IMR-90 (cell line): ENCODE measurements at places on chromosomes 4 and X. TPM values are rescaled to one million over a fixed set of nuclear protein-coding genes. Genes with fewer than 3 reads are reported as not detected.

Gene MFAP3L
- 0.28 and 0.36 TPM in 2 replicates for total RNA-seq

Gene EDNRA
- 6.5 and 7.8 TPM in 2 replicates for total RNA-seq

Gene GPRASP2
- total RNA-seq: 23.6 and 24.7 TPM in 2 replicates

GRCh38 chrX:150146271-150146896 lies 208.1 kb upstream of the EOLA2 start:
- DNase-seq: no peak

DNA sequence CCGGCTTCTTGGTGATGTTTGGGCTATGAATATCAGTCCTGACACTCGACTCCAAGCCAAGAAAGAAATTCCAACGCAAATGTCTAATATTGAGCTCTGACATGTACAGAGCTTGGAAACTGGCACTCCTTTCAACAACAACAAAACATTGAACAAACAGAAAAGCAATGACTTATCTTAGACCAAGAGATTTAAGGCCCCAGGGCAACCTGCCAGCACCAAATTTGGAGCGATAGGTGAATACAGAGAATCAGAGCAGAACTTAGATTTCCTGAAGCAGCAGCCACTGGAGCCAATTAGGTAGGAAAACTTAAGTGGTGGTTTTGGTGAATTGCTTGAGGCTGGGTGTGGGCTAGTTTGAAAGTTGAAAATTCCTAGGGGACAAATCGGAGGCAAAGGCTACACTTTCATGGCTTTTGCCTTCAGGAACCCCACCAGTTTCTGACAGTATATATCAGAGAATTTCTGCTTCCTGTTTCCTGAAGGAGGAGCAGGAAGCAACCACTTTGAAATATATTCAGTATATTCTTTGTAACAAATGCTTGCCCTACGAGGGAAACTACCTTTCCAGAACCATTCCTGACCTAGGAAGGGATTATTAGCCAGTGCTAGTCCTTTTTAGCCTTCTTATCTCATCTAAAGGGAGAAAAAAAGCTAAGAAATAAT lies 10.1 kb upstream of the FMR1 start:
- DNase-seq: no peak

DNA sequence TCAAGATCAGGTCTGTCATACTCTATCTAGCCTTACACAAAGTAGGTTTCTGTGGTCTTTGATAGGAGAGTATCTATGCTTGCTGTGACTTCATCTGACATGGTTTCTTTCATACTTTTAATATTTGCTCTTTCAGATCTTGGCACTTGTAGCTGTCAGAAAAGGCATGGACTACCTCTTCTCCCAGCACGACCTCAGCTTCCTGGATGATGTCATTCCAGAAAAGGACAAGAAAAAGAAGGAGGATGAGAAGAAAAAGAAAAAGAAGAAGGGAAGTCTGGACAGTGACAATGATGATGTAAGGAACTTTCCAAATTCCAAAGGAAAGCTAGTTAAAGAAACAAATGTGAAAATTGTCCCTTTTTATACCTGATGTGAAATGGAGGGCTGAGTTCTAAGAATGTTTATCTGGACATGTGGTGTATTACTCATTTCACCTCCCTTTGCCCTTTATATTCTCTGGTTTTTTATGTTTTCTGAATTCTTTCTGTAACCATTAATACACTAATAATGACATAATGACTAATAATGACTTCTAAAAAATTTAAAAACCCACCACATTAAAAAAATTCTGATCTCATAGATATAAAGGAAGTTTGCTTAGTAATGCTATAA lies 221.2 kb downstream of the SLC4A4 start:
- peak; percentile 64 for DNase-seq

DNA sequence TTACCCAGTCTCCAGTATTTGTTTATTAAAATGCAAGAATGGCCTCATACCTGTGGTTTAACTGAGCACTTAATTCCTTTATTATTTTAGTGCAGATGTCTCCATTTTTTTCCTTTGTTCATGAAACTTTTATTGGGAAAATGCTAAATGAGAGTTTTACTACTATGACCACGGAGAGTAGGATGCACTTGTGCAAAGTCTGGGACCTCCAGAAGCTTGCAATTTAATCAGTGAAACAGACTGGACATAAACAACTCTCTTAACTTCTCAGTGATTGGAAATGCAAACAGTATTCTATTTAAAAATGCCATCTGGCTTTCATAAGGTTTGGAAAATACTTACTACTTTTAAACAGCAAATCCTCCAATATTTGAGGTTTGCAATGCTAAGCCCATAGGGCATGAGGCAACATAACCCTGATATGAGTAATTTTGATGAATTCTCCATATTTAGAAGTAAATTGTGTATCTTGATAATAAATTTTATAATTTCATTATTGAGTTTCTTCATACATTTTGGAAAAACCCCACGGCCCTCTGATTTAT lies 718.7 kb upstream of the MAGEB2 start:
- DNase-seq: peak; percentile 25

DNA sequence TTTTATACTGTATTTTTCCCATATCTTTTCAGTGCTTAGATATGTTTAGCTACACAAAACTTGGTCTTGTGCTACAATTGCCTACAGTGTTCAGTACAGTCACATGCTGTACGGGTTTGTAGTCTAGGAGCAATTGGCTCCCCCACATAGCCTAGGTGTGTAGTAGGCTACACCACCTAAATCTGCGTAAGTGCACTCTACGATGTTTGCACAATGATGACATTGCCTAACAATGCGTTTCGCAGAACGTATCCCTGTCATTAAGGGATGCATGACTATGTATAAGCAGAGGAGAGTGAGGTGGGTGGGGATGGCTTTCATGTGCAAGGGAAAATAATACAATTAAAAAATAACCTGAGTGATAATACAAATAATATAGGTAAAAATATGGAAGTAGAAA lies 131.4 kb downstream of the GBA3 start:
- DNase-seq: no peak

DNA sequence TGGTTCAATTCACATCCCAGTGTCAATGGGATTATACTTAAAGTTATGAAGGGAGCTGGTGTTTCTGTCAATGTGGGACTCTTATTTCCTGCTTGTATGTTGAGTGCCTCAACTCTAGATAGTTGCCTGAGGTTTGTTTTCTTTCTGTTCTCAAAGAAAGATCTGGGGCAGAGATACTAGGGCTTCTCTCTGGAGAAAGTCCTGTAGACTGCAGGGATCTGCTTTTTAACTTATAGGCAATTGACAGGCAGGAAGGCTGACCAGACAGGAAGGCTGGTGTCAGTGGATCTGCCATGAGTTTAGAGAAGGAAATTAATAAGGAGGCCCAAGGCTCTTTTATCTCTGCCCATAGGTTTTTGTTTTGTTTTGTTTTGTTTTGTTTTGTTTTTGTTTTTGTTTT lies 64.0 kb upstream of the PRKX start:
- DNase-seq: no peak
